ENCODE measurements at places on chromosomes 16 and 17. TPM values are rescaled to one million over a fixed set of nuclear protein-coding genes. Genes with fewer than 3 reads are reported as not detected.

The SPNS3 gene
- not detected for total RNA-seq

The SOX15 gene
- total RNA-seq = 0.28 TPM

The ADAMTS18 gene
- 9.4 TPM for total RNA-seq

The FNDC8 gene
- not detected for total RNA-seq

The HAS3 gene
- 5.6 TPM for total RNA-seq

The SRRM2 gene
- total RNA-seq = 38.5 TPM

The CFAP97D1 gene
- total RNA-seq = under 0.01 TPM

Data from regular cardiac myocyte (primary cell).